ENCODE measurements at places on chromosomes 1 and 21.

GRCh38 chr1:55500601-55501000 lies 285.4 kb upstream of the USP24 start:
- DNase-seq, result no peak

DNA sequence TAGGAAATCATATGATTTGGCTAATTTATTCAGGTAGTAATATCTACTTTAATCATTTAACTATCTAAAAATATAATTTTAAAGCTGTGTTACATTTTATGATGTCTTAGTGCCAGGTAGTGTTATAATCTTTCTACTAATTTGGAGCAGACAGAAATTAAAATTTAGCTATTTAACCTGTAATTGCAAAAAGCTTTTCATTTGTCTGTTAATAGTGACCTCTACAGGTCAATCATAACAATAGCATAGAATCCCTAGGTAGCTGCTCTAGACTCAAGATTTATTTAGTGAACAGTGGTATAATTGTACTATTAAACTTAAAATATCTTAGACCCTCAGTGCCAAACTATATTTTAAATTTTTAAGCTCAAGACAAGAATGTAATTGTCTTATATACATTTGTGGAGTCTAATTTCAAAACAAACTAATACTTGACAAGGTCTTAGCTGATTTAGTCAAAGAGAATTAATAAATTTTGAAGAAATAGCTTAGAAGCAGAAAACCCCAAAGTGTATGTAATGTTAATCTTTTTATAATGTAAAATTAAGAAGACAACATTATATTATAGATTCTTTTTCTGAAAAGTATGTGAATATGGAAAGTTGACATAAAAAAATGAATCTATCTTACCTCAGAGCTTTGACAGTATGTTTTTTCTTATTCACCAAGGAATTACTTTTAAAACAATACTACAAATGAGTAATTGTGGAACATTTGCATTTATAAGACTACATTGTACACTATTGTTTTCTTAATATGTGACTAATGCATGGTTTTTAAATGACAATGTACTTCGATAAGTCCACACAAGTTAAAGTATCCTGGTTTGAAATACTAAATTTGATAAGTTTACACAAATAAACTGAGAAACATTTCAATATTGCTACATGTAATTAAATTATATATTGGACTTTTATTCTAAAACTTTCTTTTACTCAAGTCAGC lies 64.1 kb upstream of the RNPC3 start:
- DNase-seq, result peak; percentile 6

GRCh38 chr1:155198547-155198906 lies 9.2 kb downstream of the THBS3 start:
- DNase-seq, result no peak

GRCh38 chr1:209879539-209879938 lies 51.8 kb downstream of the UTP25 start:
- no peak for DNase-seq

GRCh38 chr1:3879787-3880428 lies 20.2 kb downstream of the C1orf174 start:
- DNase-seq, result no peak

DNA sequence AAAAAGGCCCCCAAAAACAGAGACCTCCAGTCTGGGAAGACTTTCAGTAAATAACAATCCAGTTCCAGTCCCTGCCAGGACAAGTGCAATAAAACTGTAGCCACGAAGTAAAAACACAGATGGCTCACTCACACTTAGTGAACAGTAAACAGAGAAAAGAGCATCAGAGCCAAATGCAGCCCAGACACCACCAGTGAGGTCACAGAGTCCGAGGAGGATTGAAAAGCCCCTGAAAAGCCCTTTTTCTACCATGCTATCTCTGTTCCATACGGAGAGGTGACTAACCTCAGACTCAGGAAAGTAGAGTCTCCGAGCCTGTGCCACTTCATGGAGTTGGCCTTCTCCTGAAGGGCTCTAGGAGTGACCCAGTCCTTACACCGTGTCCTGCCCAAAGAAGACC lies 84.5 kb downstream of the COLGALT2 start:
- DNase-seq, result no peak

DNA sequence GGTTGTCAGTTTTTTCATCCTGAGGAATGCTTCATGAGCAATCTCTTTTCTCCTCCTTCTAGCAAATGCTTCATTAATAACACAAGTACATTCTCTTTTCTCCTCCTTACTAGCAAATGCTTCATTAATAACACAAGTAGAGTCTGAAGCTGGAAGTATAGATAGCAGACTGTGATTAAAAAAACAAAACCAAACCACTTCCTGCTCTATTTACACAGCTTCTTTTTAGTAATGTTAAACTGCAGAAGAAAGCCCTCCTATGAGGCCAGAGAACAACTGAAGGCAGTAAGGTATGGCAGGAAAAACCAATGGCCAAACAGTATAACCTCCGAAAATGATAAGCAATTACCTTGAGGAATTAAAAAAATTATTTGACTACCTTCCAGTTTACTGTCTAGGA lies 90.1 kb downstream of the ZSWIM5 start:
- no peak for DNase-seq

- peak; percentile 83 for DNase-seq
Observed at GRCh38 chr1:3618881-3619671, 5.7 kb upstream of the TPRG1L start.

GRCh38 chr1:183493540-183494245 lies 21.4 kb downstream of the SMG7 start:
- no peak for DNase-seq

- DNase-seq, result no peak
Observed at GRCh38 chr1:7294636-7295035, 476.5 kb upstream of the VAMP3 start.

- DNase-seq, result no peak
Observed at GRCh38 chr21:42395302-42395701, 550 bp downstream of the TMPRSS3 start.

DNA sequence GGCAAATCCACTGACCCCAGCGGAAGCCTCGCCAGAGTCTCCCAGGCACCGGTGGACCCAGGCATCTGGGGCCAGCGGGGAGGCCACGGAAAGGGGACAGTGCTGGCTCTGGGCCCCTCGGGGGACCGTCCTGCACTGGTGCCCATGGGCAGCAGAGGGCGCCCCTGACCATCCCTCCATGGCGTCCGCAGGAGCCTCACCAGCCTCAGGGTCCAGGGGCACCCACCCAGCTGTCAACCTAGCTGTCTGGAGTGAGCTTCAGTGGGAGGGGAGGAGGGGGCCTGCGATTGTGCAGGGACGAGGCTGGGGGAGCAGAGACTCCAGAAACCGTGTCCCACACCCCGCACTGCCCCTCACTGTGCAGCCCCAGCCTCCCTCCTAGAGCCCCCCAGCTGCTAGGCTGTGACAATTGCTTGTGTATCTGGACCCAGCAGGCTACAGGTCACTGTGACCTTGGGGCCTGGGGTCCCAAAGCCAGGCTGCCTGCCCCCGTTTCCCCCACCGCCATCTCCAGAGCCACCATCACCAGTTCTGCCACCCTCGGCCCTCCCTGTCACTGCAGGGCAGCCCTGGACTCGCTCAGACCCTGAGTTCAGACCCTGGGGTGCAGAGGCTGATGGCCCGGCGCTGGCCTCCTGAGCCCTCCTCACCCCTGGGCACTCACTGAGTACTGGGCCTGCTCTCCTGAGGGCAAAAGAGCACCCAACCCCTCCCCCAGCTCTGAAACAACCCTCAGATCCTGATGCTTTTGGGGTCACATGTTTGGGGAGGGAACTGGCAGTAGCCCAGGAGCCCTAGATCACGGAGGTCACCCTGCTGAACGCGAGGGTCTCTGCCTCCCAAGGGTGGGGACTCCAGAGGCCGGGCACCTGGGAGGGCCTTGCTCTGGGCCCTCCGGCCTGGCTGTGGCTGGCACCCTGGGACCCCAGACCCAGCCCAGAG lies 10.6 kb upstream of the COL6A1 start:
- DNase-seq, result no peak

DNA sequence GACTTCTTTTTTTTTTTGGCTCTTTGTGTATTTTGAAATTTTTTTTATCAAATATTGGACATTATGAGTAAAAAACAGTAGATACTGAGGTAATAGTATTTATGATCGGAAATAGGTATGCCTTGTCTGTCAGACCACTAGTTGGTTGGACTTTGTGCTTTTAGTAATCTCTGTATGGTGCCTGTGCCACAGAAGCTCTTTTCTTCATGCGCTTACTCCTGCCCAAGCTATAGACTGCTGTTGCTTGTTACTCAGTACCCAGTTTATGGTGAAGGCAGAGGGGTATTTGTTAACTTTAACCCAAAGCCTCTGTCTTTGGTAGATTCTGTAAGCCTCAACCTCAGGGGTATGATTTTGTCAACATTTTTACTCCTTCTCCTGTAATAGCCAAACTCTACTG lies 8.6 kb downstream of the SLC30A7 start:
- no peak for DNase-seq

- DNase-seq, result no peak
Observed at GRCh38 chr1:52928015-52928404, 934 bp downstream of the SCP2 start.

DNA sequence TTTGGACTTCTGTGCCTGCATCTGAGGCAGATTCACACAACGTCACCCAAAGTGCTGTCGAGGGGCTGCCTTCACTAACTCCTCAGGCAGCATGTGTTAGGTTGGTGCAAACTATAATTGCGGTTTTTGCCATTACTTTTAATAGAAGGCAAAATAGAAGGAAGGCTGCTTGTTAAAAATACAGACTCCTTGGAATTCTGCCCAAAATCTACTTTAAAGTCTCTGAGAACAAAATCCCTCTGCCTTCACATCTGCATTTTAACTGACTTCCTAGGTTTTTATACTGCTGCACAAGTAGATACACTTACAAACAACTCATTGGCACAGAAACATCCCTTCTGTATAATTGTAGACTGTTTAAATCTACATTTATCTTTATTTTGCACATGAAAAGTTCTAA lies 41.3 kb upstream of the SLC19A2 start:
- DNase-seq, result no peak

DNA sequence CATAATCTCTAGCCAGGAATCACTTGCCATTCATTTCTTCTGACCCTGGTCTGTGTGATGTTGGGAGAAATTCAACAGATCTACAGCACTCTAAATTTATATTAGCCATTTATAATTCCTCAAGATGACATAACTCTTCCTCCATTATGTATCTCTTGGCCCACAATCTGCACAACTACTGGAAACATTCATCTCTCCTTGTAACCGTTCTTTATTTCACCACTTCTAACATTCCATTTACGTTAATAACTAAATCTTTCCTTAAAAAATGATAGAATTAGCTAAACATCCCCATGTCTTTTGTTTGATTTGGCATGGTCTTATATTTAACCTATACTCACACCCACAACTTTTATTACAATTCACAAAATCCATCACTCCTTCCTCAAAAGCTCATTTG lies 166.0 kb downstream of the COL11A1 start:
- DNase-seq, result no peak

- DNase-seq, result no peak
Observed at GRCh38 chr1:156488566-156489165, 11.9 kb downstream of the MEF2D start.

DNA sequence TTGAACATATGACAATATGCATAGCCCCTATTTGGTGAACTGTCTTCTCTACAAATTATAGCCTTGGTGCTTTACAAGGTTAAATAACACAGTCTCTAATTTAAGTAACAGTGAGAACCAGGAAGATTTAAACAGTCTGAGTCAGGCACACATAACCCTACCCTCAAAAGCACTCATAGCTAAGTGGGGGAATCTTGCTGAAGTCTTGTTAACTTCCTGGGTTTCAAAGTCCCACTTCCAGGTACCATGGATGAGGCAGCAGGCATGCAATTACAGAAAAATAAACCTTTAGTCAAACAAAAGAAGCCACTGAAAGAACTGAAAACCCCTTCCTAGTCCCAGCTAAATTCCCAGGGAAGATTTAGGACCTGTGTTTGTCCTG lies 147.6 kb downstream of the PBX1 start:
- DNase-seq, result no peak

DNA sequence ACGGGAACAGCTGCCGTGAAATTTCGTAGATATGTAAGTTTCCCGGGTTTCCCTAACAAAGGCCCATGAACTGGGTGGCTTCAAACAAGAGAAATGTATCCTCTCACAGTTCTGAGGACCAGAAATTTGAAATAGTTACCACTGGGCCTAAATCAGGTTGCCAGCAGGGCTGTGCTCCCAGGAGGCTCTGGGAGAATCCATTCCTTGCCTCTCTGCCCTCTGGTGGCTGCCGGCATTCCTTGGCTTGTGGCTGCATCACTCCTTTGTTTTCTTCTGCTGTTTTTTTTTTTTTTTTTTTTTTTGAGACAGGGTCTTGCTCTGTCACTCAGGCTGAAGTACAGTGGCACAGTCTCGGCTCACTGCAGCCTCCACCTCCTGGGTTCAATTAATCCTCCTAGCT lies 23.7 kb downstream of the UMODL1 start:
- DNase-seq, result no peak

- no peak for DNase-seq
Observed at GRCh38 chr1:101344745-101345144, 107.9 kb downstream of the S1PR1 start.

GRCh38 chr1:208509072-208509471 lies 264.9 kb upstream of the PLXNA2 start:
- no peak for DNase-seq

GRCh38 chr21:36073181-36073580 lies 3.4 kb downstream of the CBR1 start:
- DNase-seq, result no peak

DNA sequence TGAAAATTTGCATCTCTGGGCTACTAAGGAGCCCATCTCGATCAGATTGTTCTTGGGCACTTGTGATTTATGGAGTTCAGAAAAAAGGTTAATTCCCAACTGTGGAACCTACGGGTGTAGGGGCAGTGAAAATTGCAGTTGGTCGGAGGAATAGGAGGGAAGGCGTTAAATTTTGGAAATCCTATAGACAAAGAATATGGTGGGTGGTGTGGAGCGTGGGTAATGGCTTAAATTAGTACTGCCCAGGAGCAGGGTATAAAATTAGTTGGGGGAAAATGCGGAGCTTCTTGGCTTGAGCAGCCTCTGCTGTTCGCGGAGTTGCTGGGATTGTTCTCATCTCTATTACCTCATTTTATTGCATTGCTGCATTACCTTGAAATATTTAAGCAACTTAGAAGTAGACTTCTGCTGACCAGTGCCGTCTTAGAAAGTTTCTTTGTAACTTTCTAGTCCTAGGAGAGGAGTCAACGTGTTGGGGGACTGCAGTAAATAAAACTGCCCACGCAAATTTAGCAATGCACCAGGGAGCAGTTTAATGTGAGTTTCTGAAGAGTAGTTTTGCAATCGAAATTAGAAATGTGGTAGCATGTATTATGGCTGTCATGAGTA lies 514 bp downstream of the S1PR1 start:
- DNase-seq, result peak; percentile 61

DNA sequence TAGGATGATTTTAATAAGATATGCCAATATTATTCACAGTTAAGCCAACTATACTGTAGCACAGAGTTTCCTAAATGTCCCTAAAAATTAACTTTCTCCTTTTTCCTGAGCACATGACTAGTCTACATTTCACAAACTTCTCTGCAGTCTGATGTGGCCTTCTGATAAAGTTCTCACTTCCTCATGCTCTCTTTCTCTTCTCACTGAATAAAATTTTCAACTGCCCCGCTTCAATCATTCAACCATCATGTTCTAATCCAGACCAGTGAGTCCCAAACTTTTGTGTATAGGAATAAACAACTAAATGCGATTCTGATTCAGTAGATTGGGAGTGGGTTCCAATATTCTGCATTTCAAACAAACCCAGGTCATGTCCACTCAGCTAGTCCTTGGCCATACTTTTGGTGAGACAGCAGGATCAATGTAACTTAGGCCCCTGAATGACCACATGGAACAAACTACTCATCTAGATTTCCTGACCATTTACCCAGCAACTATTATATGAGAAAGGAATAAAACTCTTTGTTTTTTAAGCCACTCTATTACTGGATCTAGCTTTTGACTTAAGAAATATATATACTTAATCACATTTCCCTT lies 20.1 kb downstream of the TUT4 start:
- DNase-seq, result peak; percentile 25

GRCh38 chr1:167462341-167462740 lies 56.0 kb downstream of the CD247 start:
- no peak for DNase-seq
